ENCODE measurements at places on chromosomes 7 and 10.
A peak's percentile ranks its signal among the peaks of the same experiment; 100 is the strongest.

- no peak for DNase-seq
Observed at GRCh38 chr10:60990663-60991062, 46.7 kb upstream of the RHOBTB1 start.

- no peak for DNase-seq
Observed at GRCh38 chr7:95095966-95096540, 188.7 kb downstream of the PPP1R9A start.

GRCh38 chr10:11434324-11434723 lies 177.1 kb downstream of the USP6NL start:
- peak; percentile 8 for DNase-seq

- peak; percentile 41 for DNase-seq
Observed at GRCh38 chr7:95549818-95550529, 46.3 kb downstream of the PDK4 start.

DNA sequence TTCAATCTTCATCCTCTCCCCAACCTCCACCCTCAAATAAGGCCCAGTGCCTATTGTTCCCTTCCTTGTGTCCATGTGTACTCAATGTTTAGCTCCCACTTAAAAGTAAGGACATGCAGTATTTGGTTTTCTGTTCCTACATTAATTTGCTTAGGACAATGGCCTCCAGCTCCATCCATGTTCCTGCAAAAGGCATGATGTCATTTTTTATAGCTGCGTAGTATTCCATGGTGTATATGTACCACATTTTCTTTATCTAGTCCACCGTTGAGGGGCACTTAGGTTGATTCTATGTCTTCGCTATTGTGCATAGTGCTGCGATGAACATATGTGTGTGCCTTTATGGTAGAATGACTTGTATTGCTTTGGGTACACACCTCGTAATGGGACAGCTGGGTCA lies 7.2 kb upstream of the NEUROG3 start:
- DNase-seq: no peak

DNA sequence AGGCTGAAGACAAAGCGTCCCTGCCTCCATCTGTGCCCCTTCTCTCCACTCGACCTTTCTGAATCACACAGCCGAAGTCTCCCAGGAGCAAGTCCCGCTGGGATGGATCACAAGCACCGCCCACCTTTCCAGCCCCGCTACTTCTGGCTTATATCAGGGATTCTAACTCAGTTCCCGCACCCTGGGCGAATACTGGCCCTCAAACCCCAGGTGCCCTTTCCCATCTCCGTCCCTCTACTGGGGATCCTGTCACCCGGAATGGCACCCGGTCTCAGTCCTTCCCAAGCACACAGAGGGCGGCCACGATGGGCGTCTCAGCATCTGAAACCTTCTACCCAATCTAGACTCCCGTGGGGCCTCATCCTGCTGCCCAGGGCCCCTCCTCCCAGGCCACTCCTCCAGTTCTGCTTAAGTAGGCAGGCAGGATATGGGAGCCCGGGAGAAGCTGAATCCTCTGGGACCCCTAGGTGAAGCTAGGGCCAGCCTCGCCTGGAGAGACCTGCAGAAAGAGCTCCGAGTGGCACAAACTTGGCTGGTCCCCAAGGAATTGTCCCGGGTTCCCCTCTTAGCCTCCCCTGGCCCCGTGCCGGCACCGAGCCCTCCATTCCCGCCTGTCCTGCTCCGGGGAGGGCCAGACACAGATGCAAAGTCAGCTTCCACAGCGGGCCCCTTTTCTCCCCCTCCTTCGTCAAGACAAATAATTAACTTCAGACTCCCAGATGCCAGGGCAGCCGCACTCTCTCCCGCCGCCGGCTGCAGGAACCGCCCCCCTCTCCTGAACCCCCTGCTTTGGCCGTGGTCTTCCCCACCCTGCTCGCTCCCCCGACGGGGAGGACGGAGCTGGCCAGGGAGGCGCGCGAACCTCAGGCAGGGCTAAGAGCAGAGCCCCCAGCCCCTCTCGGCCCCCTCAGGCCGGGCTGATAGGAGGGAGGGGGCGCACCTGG lies 612 bp downstream of the KCP start:
- DNase-seq: no peak

DNA sequence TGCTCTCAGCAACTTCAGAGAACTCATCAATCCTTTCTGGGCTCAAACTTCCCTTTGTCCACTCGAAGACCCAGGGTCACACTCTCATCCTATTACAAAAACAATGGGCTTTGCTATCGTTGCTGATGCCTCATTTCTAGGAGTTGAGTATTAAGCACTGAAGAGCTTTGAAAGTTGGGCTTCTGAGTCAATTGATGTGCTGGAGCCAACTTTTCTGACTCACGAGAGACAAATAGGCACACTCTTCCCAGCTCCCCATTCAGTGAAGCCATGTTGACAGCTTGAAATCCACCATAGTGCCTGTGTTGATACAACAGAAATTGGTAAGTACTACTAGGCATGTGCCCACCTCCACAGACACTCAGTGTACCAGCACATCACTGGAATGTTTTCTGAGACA lies 97.5 kb upstream of the PRSS58 start:
- DNase-seq: no peak

- peak; percentile 81 for DNase-seq
Observed at GRCh38 chr7:112296432-112296831, 89.9 kb downstream of the ZNF277 start.

DNA sequence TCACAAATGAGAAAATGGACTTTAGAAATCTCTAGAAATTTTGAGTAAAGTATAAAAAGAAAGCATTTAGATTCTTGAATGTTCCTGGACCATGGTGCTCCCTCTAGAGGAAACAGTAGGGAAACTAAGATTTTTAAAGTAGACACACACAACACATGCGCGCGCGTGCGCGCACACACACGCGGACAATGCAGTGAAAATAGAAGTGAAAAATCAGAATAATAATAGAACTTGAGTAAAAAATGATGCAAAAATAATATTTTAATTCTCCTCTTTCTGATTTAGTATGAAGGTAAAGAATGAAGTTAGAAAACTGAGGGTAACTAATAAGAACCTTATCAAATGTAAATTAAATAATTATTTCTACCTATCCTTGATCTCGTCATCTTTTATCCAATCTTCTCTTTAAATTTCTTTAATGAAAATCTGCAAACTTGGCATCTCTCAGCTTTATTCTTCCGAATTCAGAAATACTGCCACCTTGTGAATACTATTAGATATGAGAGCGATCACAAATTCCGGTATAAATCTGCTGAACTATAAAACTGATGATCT lies 117.0 kb upstream of the AMPH start:
- DNase-seq: peak; percentile 8

GRCh38 chr7:77428777-77429231 lies 12.7 kb upstream of the GSAP start:
- DNase-seq: peak; percentile 54

GRCh38 chr7:27165996-27166530 lies 726 bp upstream of the HOXA9 start:
- no peak for DNase-seq

- DNase-seq: no peak
Observed at GRCh38 chr10:128929767-128930166, 537.3 kb upstream of the MGMT start.

DNA sequence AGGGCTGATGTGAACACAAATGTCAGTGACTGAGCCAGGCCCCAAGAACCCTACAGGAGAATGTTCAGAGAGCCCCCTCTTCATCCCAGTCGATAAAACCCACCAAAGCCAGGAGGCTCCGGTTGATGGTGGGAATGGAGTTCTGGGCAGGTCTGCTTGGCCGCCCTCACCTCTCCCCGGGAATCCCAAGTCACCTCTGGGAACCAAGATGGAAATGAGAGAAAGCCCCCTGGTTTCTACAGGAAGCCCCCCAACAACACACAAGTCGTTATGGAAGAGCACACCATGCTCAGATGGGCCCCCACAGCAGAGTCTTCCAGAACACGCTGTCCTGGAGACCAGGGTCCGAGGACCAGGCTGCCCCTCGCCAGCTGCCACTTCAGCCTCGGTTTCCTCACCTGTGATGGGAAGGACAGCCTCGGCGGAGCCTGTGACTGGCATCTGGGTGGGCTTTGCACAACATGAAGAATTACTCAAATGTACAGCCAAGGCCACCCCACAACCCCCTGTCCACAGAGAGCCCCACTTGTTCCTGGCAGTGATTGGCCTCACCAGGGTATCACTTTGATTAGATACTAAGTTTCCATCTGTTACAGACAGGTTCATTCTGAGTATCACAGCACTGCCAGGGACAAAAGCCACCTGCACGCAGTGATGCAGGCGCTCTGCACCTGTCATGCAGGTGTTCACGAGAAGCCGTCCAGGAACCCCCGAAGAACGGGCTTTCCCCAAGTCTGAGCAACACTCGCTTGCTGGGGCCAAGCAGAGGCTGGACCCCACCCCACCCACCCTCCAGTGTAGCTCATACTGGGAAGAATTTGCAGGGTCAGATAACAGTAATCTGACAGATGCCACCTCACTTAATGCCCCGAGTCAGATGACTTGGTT lies 57.6 kb downstream of the MKI67 start:
- no peak for DNase-seq

DNA sequence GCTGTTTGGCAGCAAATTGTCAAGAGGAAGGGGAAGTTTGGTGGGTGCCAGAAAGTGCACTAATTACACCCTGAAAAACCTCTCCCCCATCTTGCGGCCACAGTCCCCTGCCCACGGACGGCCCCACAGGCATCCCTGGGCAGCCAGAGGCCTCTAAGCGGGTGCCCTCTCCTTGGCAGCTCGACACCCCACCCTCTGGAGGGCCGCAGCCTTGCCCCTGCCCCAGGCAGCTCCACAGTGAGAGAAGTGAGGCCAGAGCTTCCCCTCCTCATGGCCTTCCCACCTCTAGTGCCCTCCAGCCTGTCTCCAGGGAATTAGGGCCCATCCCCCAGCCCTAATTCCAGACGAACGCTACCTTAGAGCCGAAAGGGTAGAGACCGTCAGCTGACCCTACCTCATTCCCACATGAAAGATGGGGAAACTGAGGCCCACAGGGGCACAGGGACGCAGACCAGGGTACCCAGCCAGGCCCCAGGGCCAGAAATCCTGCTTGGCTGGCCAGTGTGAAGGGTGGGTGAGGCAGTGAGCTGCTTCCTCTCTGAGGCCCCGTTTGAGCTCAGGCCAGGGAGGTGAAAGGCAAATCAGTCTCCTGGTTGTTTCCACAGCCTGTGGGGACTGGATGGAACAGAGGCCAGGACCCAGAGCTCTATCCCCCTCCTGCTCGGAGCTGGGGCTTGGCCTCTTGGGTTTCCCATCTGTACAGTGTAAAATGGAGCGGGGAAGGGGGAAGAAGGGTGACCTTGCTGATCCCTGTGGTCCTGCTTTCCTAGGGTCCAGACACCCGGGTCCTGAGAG lies 10.0 kb downstream of the ZCCHC24 start:
- DNase-seq: peak; percentile 74

GRCh38 chr7:127959770-127960169 lies 71.5 kb downstream of the LRRC4 start:
- no peak for DNase-seq

GRCh38 chr7:128833148-128833945 lies 3.1 kb downstream of the FLNC start:
- peak; percentile 99 for DNase-seq

- DNase-seq: no peak
Observed at GRCh38 chr10:42380926-42381547, 257.3 kb downstream of the ZNF33B start.

GRCh38 chr10:92970301-92971070 lies 90.1 kb upstream of the CYP26C1 start:
- DNase-seq: no peak

DNA sequence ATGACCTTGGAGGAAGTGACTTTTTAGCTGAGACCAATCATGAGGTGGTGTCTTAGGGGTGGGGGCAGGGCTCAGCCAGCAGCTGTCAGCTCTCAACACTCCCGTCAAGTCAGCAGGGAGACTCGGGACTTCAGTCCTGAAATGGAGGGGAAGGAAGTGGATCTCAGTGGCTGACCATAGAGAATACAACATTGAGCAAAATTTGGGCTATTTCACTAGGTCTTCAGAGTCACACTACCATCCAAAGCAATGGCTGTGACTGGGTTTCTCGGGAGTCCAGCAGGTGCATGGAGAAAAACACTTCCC lies 16.8 kb upstream of the GIMAP6 start:
- no peak for DNase-seq

GRCh38 chr10:44910602-44911001 lies 535 bp upstream of the TMEM72 start:
- no peak for DNase-seq

- DNase-seq: no peak
Observed at GRCh38 chr7:158473946-158474345, 113.7 kb downstream of the PTPRN2 start.

- no peak for DNase-seq
Observed at GRCh38 chr7:128770233-128770632, 5.4 kb downstream of the OPN1SW start.

DNA sequence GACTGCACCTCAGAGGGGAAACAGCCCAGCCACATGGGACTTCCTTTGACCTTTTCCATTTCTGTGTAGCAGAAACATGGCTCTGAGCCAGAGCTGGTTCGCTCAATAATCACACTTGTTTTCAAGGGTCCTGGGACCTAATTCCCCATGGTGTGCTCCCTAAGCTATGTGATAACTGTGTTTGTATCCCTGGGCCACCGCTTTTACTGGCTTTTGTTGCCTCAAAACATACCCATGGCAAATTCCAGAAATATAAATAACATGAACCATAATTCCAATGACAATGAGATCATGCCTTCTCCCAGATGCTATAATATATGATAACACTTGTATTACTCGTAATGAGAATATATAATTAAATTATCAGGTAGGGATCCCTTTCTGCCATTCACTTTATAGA lies 196.4 kb downstream of the GFRA1 start:
- DNase-seq: no peak

DNA sequence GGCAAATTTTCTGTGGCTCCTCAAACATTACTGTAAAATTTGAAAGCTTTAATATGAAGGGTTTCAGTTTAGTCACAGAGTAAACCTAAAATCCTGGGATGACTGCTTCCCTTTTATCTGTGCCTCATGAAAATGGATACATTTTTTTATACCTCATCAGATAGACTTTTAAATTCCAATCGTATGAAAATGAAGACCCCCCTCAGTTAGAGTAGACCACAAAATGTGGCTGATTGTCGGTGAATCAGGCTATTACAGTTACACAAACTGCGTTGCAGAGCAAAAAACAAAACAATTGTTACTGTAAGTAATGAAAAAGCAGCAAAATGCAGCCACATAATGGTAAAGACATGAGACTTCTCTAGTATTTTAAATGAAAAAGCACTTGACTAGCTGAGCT lies 296.2 kb downstream of the CNTNAP2 start:
- DNase-seq: no peak

GRCh38 chr7:128947854-128948253 lies 10.1 kb downstream of the IRF5 start:
- DNase-seq: no peak

GRCh38 chr10:75239096-75239790 lies 3.5 kb upstream of the COMTD1 start:
- no peak for DNase-seq

GRCh38 chr7:99008921-99009530 lies 130.7 kb downstream of the TRRAP start:
- no peak for DNase-seq

DNA sequence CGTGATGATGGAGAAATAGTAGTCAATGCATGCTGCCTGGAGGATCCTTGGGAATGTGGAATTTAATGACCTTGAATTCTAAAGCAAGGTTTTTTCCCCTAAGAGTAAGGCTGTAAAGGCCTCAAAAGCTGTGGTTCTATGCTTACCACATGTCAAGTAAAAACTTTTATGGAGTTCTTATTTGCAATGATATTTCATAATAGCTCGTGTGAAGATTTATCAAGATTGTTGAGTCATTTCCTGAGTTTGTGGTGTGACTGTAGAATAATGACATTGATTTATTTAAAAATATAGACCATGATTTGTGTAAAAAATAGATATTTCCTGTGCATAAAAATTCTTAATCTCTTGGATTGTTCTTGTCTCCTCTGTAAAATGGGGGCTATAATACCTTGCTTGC lies 67.5 kb upstream of the SORCS1 start:
- DNase-seq: no peak
